ENCODE measurements at places on chromosomes 4 and X.
A peak's percentile ranks its signal among the peaks of the same experiment; 100 is the strongest.

- no peak for DNase-seq
These were observed 63.0 kb downstream of the ANK2 start for GRCh38 chr4:113112338-113112978.

DNA sequence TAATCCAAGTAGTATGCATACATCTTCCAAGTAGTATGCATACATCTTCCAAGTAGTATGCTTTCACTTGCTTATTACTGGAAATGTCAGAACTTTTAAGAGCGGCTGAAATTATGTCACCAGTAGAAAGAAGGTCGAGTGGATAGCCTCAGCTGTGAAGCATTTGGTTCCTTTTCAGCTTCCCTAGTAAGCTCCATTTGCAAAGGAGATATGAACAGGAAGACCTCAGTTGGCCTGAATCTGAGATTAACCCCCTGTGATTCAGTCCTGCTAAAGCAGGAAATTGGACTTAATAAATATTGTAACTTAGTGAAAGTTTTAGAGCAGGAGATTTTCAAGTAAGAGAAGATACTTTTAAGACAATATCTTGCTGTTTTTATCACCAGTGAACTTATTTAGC is 48.1 kb downstream of the PCDH7 start:
- no peak for DNase-seq

- DNase-seq = no peak
These were observed 110.9 kb upstream of the BMP2K start for GRCh38 chr4:78665216-78665770.

- DNase-seq = no peak
These were observed 1206.1 kb downstream of the ARAP2 start for GRCh38 chr4:35038079-35038805.

- no peak for DNase-seq
These were observed 70.4 kb downstream of the LDB2 start for GRCh38 chr4:16827794-16828724.

- peak; percentile 40 for DNase-seq
These were observed 288.5 kb upstream of the ZCCHC13 start for GRCh38 chrX:74015379-74016019.

- DNase-seq = no peak
These were observed 37.9 kb upstream of the RAP2C start for GRCh38 chrX:132257116-132257515.

DNA sequence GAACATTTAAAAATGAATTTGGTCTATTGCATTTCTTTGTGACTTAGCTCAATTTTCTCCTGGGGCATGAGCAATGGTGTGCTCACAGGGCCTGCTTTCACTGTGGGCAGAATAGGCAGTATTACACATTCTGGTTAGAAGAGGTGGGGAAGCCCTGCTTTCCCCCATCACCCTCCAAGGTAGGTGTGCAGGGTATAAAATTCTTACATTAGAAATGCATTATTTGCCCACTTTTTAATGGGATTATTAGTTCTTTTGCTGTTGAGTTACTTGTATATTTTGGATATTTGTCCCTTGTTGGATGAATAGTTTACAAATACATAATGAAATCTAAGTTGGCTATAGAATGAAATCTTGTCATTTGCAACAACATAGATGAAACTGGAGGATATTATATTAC is 8.3 kb upstream of the STBD1 start:
- DNase-seq = no peak

- no peak for DNase-seq
These were observed 318.7 kb downstream of the PCDH18 start for GRCh38 chr4:137213372-137214173.

DNA sequence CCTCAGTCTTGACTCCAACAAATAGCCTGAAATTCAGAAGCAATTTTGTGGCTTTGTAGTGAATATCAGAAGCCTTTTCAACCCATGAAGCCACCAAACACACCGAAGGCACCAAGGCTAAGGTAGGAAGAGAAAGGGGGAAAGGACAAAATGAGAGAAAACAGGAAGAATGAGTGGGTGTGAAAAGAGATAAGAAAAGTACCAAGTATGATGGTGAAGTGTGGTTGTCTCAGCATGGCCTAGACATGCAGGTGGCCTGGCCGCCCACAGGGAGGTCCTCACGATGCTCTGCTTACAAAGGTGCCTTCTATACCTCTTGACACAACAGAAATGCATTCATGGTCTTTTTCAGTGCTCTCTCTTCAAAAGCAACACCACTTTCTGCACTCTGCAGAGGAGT is 34.9 kb downstream of the ACSL1 start:
- DNase-seq = no peak

GRCh38 chr4:125266901-125267604 is 47.7 kb upstream of the FAT4 start:
- no peak for DNase-seq

DNA sequence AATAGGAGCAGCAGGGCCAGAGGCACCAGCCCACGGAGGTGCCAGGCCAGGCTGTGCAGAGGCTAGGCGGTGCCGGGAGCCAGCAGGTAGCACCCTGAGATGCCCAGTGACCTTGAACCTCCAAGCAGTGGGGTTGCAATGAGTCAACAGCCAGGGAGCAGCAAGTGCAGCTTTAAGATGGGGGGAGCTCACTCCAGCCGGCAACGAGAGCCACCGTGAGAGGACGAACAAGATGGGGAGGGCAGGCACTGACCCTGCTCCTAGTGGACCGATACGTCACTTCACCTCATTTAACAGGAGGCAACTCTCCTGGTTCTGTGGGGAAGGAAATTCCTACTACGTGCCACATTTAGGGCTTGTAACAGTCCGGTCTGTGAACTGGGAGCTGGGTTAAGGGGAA is 4.8 kb downstream of the LETM1 start:
- no peak for DNase-seq

GRCh38 chrX:124415115-124415800 is 68.9 kb downstream of the SH2D1A start:
- DNase-seq = no peak

DNA sequence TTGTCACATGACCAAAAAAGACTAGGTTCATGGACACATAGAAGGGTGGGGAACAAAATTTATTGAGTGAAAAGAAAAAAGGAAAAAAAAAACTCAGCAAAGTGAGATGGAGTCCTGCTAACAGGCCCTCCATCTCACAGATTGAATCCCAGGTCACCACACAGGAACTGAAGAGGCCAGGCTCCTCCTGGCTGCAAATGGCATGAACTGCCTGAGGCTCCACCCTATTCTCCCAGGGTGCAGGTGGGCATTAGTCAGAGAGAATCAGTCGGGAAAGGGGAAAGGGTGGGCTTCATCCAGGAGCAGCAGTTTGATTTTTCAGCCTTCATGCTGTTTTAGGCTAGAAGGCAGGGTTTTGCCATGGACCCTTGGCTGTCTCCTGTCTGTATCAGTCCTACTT is 128.5 kb upstream of the GRID2 start:
- no peak for DNase-seq

DNA sequence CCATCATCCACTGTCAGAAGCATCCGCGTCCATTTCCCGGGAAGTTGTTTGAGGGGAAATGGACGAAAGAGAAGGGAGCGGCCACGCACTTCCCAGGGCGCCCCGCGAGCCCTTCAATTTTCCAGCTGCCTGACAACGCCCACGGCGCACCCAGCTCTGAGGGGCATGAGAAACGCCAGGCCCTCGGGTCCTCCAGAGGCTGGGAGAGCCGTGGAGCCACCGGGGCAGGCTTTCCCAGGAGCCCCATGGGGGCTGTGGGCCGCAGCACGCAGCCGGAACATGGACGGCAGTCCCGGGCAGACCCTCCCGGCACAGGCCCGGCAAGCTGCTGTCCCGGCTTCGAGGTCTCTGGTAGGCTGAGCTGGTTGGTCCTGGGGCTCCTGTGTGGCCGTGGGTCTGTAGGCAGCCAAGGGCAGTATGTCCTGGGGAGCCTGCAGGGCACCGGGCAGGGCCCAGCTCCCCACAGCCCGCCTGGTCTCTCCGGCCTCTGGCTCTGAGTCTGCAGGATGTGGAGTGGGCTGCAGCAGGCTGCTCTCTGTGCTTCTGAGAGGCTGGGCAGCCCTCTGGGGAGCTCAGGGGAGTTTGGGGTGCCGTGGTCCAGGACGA is 115.2 kb downstream of the FAM53A start:
- DNase-seq = no peak

GRCh38 chrX:147875866-147876596 is 35.7 kb upstream of the FMR1 start:
- DNase-seq = no peak

GRCh38 chr4:95085124-95085833 is 327.5 kb downstream of the BMPR1B start:
- DNase-seq = no peak

DNA sequence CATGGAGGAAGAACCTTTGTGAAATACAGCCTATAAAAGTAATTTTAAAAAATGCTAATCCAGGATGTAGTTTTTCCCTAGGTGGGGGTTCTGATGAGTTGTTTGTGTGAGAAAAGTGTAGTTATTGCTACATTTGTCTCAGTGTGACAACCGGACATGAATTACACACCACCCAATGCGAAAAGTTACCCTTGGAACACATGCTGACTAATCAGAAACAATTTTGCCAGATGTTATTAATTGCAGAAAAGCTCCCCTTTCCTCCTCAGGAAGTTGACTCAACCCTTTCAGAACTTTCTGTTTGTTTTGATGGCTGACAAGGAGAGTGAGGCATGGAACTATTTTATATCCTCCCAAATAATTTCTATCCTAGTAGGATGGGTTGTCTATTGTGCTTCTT is 38.1 kb upstream of the EDA2R start:
- no peak for DNase-seq

GRCh38 chr4:4677556-4678522 is 136.0 kb upstream of the STX18 start:
- DNase-seq = no peak

- no peak for DNase-seq
These were observed 37.6 kb downstream of the GABRB1 start for GRCh38 chr4:47068986-47069385.

GRCh38 chr4:76283900-76284299 is 22.6 kb upstream of the STBD1 start:
- DNase-seq = no peak

DNA sequence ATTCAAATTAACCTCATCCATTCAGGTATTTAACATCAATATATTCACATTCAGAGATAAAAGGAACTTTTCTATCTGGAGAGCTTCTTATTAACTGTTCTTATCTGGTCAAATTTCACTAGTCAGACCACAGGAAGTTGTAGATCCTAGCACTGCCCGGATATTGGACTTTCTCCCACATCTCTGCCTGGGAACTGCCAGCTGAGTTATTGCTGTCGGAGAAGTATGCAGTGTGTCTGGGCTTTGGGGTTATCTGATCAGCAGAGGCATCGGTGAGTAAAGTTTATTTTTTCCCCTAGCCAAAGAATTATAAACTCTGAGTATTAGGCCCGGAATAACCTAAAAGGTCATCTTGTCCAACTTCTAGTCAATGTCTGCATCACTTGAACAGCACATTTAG is 45.1 kb downstream of the OR13H1 start:
- no peak for DNase-seq

DNA sequence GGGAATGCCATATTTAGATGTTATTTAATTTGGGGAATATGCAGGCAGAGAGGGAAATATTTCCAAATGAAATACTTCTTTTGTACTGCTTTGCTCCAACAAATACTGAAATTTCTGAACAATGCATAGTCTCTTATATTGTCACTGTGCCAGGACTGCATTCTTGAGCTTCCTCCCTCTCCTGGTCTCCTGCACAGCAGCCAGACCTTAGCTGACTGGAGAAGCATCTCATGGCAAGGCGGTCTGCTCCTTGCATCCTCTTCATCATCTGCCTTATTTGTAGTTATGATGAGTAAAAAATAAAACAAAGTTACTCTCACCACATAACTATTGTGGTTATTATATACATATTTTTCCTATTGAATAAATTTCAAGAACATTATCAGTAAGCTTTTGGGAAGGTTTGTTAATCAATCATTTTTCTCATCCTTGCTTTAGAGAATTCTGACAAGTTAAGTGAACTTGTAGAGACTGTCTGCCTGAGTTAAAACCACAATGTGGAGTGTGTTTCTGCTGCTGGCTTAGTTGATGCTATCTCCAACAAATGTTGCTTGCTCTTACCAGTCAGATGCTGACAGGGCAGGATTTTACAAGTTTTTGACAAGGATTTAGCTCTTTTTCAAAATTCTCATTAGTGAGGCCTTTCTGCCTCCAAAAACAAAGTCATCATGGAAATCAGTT is 153.6 kb downstream of the SOWAHB start:
- DNase-seq = no peak

- no peak for DNase-seq
These were observed 32.0 kb upstream of the STS start for GRCh38 chrX:7115557-7115956.

DNA sequence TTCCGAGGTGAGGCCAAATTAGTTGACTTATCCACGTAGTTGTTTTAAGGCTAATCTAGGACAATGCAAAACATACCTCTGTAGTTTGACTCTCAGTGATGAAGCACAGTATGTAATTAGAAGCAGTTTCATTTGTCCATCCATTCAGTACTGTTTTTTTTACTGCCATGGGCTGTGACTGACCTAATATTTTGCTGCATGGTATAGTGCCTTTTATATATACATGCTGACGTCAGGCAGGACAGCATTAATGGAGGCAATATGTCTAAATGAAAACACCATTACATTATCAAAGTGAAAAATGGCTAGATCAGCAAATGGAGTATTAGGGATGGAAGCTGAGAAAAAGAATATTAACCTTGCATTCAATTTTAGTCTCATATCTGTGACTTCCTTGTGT is 66.9 kb downstream of the MFAP3L start:
- no peak for DNase-seq

DNA sequence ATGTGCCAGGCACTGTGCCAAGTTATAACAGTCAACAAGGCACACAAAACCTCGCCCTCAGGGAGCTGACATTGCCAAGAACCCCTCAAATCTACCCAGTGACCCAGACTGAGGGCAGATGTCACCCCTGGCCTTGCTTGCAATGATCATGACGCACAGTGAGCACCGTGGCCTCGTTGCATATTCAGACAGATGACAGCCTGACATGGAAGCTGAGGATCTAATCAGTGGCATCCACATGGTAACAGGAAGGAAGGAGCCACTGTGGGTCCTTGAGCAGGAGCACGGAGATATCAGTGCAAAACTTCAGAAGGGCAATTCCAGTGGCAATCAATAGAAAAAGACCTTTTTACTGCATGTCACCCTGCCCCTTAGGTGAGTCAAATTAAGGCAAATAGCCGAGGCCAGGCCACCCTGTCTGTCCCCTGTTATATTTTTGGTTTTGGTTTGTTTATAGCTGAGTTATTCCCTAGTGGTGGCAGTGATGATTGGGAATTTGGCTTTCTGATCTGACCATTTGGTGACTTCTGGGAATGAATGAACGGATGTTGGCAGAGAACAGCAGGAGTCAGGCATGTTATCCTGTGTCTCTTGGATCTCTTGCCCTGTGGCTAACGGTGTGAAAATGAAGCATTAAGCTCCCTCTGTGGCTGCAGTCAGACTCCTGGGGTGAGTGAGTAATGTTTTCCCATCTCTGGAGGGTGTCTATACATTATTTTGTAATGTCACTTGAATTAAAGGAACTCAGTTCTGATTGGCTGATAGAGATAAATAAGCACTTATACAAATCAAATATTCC is 20.4 kb downstream of the WDR13 start:
- DNase-seq = no peak

- DNase-seq = no peak
These were observed 69.2 kb upstream of the FAT1 start for GRCh38 chr4:186792728-186793366.

All from activated T-helper 1 cell treated with Interleukin-2 at 50 U/mL for 16 hours (primary cell).